Caco-2 (cell line): ENCODE measurements at places on chromosomes 16 and 17.

- no peak for DNase-seq
These were observed 72.2 kb upstream of the MPHOSPH6 start for GRCh38 chr16:82242201-82242600.

GRCh38 chr16:21659124-21659523 lies 4.6 kb upstream of the OTOA start:
- DNase-seq = no peak

DNA sequence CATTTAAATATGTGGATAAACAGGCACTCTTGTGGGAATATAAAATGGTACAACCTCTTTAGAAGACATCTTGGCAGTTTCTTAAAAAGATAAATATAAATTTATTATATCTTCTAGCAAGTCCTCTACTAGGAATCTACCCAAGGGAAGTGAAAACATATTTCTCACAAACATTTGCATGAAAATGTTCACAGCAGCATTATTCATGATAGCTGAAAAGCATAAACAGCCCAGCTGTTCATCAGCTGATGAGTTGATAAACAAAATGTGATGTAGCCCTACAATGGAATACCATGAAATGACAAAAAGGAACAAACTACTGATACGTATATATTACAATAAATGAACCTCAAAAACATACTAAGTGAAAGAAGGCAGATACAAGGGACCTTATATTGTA lies 12.0 kb downstream of the DGKE start:
- DNase-seq = no peak

DNA sequence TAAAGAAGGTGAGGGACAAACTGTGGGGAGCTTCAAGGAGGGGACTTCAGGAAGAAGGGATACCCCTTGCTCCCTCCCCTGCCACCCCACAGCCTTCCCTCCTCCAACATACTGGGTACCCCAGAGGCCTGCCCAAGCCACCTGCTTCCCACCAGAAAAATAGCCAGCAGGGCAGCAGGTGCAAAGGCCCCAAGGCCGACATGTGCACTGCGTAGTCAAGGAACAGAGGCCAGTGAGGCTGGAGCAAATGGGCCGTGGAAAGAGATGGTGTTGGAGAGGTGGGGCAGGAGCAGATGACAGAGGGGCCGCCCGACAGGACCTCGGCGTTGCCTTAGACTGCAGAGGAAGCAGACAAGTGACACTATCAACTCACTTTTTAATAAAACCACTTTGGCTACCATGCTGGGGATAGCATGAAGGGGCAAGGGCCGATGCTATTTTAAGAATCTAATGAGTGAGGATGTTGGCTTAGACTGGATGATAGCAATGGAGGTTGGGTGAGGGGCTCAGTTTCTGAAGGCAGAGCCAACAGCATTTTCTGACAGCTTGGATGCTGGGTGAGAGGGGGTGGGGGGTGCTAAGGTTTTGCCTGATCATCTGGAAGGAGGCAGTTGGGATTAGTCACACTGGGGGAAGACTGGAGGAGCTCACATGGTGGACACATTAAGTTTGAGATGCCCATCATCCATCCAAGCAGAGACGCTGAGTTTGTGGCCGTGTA lies 72.8 kb upstream of the TOB1 start:
- DNase-seq = no peak

DNA sequence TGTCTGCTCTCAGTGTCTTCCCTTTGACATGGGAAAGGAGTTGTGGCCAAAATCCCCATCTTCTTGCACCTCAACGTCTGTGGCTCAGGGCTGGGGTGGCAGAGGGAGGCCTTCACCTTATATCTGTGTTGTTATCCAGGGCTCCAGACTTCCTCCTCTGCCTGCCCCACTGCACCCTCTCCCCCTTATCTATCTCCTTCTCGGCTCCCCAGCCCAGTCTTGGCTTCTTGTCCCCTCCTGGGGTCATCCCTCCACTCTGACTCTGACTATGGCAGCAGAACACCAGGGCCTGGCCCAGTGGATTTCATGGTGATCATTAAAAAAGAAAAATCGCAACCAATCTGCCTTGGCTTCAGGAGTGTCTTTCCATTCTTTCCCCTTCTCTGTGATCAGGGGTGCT lies 918 bp upstream of the MRM1 start:
- DNase-seq = no peak

GRCh38 chr17:58755577-58756245 lies at the start of gene PPM1E:
PPM1E (plus strand) TSS chr17:58755854.
- peak; percentile 63 for DNase-seq

DNA sequence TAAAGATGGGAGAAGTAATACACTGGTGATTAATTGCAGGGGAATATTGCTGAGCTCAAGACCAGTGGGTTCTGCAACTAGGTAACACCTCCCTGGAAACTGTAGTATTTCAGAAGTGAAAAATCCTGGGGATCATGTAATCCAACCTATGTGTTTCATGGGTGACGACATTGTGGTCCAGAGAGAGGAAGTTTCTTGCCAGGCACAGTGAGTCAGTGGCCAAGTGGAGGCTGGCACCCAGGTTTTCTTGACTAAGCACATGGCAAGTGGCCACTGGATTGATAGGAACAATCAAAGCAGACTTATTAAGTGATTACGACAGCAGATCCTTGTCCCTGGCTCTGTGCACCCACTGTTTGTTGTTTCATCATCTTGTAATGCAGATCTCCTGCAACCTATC lies 14.6 kb upstream of the CIITA start:
- DNase-seq = no peak

DNA sequence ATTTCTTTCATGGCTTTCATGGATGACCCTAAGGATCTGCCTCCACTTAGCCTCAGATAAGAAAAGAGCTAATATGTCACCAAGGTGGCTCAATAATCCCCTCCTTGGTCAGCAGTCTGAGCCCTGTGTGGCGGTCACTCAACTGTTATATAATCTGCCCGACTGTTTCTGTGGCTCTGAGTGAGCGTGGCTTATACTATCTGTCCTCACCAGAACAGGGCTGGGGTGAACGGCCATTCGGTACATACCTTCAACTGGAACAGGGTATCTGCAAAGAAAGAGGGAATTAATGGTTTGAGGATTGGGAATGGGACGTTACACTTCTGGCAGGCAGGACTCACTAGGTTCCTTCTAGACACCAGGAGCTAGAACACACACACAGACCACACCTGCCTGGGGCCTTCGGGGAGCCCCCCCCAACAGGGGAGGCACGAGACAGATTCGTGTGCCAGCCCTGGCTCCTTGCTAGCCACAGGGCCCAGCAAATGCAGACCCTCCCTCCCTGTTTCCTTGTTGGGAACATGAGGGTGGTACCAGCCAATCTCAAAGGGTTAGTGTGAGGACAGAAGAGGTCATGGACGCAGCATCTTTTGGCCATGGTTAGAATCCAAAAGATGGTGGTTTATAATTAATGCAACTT lies 3.7 kb downstream of the CHMP1A start:
- no peak for DNase-seq

GRCh38 chr16:88773812-88774291 lies 11.2 kb downstream of the PIEZO1 start:
- DNase-seq = peak; percentile 64

GRCh38 chr16:54673313-54673712 lies 257.4 kb upstream of the IRX5 start:
- no peak for DNase-seq

DNA sequence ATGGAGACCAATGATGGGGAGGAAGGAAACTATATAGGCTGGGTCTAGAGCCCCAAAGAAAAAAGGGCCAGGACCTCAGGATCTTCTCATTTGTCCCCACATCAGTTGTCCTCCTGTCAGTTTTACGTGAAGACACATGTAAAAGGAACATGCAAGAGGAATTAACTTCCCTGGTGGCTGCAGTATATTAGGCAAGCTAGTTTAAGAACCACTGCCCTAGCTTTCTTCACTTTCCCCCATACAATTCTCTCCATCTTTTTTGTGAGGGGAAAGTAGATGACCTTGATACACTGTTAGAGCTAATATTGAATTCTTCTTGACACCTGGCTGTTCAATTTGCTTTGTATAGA lies 2.3 kb downstream of the MAP3K3 start:
- no peak for DNase-seq

- no peak for DNase-seq
These were observed 7.3 kb downstream of the CTRL start for GRCh38 chr16:67924140-67924906.

- DNase-seq = no peak
These were observed 869.5 kb upstream of the SOX9 start for GRCh38 chr17:71251276-71251675.

DNA sequence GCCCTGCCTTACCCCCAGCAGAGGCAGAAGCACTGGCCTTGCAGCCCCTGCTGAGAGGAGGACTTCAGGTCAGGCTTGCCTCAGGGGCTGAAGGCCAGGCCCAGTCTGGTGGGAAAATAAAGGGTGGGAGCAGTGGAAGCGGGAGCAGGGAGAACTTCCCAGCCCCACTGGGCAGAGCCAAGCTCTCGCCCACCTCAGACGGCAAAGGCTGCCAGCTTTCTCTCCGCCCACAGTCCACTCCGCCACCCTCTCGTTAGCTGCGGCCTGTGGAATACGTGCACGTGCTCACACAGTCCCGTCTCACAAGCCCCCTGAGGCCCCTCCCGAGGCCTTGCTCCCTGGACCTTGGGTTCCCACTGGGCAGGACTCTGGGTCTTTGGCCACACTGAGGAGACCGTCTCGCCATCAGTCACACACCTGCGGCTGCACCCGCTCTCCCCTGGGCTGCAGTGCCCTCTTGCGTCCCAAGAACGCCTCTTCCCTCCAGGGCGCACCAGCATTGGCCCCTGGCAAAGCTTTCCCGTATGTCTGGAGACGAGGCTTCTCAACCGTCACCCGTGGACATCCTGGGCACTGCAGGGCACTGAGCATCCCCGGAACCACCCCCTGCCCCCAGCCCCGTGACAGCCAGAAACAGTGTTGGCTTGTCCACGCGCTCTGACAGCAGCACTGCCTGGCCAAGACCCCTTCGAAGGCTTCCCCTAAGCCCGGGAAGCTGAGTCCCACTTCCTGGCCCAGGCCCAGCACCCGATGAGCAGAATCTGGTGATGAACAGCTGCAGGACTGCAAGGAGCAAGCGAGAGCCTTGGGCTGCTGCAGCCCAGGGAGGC lies 8.3 kb downstream of the MRPL28 start:
- peak; percentile 84 for DNase-seq

GRCh38 chr17:34095106-34095505 lies 160.0 kb upstream of the CCL2 start:
- no peak for DNase-seq

GRCh38 chr17:20092973-20093626 lies 83.9 kb downstream of the SPECC1 start:
- no peak for DNase-seq

DNA sequence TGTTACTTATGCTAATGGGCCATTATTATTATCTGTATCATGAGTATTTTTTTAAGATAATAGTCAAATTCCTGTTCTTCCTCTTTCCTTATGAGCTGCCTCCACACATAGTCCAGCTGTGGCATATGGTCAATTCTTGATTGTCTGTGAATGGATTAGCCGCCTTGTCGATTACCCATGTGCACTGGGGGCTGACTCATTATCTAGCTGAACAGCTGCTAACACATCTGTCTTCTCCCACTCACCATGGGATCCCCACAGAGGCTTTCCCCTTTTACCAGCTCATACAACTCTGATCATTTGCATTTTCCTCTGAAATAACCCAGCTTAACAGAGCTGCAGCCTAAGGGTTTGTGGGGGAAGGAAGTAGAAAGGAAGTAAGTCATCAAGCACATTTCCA lies 915.0 kb downstream of the CDH11 start:
- no peak for DNase-seq

GRCh38 chr16:68902003-68902968 lies 59.0 kb downstream of the TANGO6 start:
- peak; percentile 79 for DNase-seq

DNA sequence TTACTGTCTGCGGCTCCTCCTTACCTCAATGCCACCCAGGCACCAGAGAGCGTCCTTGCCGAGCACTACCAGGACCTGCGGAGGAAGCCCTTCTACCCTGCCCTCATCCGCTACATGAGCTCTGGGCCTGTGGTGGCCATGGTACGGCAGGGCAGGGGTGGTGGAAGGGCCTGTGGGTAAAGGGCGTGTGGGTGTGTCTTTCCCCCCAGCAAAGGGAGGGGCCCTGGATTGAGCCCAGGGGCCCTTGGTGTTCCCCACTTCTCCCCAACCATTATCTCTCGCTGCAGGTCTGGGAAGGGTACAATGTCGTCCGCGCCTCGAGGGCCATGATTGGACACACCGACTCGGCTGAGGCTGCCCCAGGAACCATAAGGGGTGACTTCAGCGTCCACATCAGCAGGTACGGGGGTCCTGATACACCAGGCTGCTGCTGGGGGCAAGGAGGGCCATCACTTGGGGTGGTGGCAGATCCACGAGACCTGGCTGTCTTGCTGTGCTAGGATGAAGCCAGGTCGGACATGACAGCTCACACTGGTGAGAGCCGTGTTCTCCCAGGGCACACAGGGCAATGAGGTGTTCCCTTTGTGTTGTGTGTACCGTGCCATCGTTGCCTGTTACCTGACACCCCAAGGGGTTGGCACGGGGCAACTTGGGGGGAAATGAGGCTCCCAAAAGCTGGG lies 2.2 kb upstream of the DECR2 start:
- no peak for DNase-seq

DNA sequence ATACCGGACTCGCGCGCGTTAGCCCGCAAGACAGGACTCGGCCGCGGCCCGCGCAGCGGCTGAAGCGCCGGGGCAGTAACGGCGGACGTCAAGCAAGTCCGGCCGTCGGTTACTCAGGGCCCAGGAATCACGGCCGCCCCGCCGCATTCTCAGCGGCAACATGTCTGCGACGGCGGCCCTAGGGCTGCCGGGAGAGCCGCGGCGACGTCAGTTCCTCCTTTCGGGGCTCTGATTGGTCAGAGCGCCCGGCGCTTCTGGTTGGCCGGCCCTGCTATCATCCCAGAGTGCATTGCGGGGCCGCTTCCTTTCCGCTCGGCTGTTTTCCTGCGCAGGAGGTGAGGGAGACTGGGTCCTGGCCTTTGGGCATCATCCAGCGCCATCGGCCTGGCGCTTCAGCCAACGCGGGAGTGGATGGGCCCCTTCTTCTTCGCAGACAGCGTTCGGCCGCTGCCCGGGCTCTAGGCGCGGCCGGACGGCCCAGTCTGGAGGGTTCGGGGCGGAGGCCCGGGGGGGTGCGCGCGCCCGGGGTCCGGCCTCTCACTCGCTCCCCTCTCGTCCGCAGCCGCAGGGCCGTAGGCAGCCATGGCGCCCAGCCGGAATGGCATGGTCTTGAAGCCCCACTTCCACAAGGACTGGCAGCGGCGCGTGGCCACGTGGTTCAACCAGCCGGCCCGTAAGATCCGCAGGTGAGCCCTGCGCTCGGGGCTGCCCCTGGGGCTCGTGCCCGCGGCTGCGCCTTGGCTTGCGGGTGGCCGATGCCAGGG lies at the start of gene RPL13:
TSS of gene RPL13 (plus strand) at position 305 of the 764 bp plus-strand sequence. CDS start at position 583, 278 bp downstream.
- peak; percentile 97 for DNase-seq

- DNase-seq = no peak
These were observed 34.7 kb upstream of the POLR3E start for GRCh38 chr16:22262460-22262859.

GRCh38 chr16:84999200-84999599 lies 12.1 kb downstream of the ZDHHC7 start:
- DNase-seq = no peak

DNA sequence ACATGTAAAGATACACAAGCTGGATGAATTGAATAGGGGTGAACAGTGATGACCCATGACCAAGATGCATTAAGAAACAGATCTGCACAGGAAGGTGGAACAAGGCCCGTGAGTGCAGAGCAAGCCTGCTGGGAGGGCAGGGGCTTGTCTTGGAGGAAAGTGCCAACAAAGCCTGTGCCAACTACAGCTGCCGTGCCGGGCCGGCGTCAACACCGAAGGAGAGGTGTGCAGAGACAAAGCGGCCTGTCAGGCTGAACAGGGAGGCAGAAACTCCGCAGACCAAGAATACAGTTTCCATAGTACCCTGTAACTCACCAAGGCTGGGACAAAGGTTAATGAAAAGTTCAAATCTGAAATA lies 46.7 kb downstream of the ANKRD11 start:
- DNase-seq = no peak
